GM12864 (cell line): ENCODE measurements at places on chromosomes 3 and 15.
A peak's percentile ranks its signal among the peaks of the same experiment; 100 is the strongest.

GRCh38 chr3:188084752-188085583 lies 69.0 kb upstream of the LPP start:
- DNase-seq, result no peak

DNA sequence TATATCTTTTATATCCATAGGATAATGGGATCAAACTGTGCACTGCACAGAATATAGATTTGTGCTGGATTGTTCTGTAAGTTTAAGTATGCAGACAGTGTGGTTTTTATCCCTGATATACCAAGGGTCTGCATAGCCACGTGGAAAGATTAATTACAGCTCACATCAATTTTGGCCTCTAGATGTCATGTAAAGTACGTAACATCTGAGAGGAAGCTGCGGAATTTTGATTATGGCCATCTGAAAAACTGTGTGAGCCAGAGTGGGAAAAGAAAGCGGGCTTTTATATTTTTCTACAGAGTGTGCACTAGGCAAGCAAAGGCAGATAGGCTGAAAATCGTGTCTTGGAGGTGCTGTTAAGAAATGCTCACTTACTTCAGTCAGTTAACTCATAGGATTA lies 562.7 kb downstream of the GBE1 start:
- no peak for DNase-seq

- no peak for DNase-seq
These were observed 103.3 kb downstream of the ATG7 start for GRCh38 chr3:11375333-11376088.

DNA sequence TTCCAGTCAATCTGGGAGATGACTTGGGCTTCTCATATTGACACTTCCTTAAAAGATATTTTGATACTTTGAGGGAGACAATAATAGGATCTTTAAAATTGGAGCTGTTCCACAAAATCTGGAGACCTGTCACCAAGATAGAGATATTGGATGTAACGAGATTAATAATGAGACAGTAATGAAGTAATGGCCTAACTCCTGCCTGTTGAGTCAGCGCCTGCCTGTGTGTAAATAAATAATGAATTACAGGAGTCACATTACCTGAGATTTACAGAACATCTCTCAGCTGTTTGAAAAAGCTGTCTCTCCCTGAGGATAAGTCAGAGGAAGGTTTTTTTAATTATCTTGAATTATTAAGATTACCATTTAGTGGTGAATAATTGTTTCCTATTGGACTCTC lies 43.8 kb upstream of the MITF start:
- no peak for DNase-seq

GRCh38 chr15:51904931-51905330 lies 66.6 kb downstream of the LEO1 start:
- DNase-seq, result no peak

DNA sequence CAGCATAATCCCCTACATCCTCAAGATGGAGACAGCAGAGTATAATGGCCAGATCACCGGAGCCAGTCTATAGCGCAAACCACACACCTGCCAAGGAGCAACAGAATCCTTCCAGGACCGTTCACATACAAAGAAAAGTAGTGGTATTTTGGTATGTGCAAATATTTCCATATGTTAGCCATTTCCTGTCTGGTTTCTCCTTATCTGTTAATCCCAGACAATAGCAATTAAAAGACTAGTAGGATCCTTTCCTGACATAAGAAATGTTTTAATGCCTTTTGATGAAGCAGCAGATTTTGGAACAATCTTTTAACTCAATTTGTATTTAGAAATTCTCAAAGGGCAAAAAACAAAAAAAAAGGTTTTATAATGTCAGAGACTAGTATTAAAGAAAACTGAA lies 22.2 kb downstream of the MRPS25 start:
- DNase-seq, result no peak

GRCh38 chr3:197027151-197027895 lies 2.3 kb downstream of the MELTF start:
- DNase-seq, result no peak

DNA sequence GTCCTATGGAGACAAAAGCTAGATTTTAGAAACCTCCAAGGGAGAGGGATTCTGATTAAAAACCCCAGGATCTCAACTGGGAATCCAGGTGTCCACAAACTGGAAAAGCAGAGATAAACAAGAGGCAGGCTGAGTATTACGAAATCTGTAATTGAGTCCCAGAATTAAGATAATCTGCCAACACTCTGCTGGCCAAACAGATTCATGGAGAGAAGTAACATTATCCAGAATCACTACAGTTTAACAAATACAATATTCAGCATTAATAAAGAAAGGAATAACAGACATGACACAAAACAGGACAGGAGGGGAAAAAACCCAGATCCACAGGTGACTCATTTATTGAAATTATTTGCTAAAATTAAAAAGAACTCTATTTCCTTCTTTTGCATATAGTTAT lies 227.2 kb upstream of the NANOGP8 start:
- DNase-seq, result no peak

- no peak for DNase-seq
These were observed 13.1 kb upstream of the CP start for GRCh38 chr3:149234671-149235245.

DNA sequence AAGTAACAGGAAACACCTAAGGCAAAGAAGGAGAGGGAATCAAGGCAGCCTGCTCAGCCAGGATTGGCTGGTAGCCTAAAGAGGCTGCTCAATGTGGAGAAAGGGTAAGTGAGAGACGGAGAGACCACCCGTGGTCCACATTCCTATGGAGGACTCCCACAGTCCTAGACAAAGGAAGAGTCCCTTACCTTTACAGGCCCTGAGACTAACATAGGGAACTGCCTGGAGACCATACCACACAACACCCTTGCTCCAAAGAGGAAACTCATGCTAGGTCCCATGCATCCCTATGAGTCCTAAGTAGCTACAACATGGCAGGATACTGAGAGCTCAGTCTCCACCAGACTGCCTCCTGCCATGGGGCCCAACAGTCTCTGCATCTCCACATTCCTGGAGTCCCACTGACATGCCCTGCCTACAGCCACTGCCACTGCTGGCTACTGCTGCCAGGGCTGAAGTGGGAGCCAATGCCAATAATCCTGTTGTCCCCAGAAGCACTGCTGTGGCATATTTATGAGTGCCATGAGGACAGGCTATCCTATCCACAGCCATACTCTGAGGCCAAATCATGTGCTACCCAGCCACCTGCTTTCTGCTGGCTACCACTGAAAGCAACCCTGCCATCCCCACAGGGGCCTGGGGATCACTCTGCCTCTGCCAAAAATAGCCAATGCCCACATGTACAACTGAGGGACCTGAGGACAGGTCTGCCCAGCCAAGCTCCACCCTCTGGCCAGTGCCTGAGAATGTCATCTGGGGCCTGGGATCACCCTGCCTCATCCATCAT lies 45.0 kb downstream of the COPS2 start:
- DNase-seq, result no peak

DNA sequence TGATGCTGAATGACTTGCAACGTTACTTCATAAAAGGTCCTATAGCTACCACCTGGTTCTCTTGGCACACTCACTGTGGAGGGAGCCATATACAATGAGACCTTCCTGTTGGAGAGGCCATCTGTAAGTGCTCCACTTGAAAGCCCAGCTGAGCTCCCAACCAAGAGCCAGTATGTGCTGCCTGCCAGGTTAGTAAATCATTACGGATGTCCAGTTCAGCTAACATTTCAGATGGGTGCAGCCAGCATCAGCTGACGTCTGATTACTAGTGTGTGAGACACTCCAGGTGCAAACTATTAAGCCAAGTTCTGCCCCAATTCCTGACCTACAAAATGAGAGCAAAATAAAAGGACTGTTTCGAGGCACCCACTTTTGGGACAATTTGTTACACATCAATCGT lies 274.4 kb upstream of the ROBO2 start:
- no peak for DNase-seq

GRCh38 chr15:35784745-35785144 lies 238.8 kb upstream of the DPH6 start:
- no peak for DNase-seq

GRCh38 chr3:150739877-150740645 lies 22.9 kb downstream of the SIAH2 start:
- no peak for DNase-seq

DNA sequence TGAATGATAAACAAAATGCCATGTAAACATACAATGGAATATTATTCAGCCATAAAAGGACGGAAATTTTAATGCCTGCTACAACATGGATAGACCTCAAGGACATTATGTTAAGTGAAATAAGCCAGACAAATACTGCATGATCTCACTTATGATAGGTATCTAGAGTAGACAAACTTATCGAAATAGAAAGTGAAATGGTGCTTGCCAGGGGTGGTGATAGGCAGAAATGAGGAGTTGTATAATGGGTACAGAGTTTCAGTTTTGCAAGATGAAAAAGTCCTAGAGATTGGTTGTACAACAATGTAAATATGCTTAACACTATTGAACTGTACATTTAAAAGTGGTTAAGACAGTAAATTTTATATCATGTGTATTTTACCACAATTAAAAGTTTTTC lies 287.8 kb downstream of the ERC2 start:
- DNase-seq, result no peak

- peak; percentile 55 for DNase-seq
These were observed 19.6 kb downstream of the CLK3 start for GRCh38 chr15:74635228-74635627.

GRCh38 chr15:60326824-60327654 lies 70.7 kb downstream of the ANXA2 start:
- DNase-seq, result no peak

DNA sequence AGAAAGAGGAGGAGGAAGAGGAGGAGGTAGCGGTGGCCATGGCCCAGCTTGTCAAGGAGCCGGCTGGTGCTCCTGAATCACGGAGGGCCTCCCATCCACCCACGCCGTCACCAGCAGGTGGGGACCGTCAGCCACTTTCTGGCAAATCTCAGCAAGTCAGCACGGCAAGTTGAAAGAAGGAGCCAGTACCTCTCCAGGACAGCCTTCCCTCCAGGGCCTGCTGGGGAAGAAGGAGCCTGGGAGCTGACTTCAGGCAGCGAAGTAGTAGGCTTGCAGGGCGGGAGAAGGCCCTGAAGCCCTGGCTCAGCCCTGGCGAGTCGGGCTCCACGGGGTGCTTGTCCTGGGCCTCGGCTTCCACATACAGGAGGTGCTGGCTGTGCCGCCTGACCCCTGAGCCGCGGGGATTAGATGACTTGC lies 99.2 kb upstream of the TRPM1 start:
- no peak for DNase-seq
